K562 (cell line): ENCODE measurements at places on chromosomes 2 and 18. TPM values are rescaled to one million over a fixed set of nuclear protein-coding genes. Genes with fewer than 3 reads are reported as not detected.
A peak's percentile ranks its signal among the peaks of the same experiment; 100 is the strongest.

GRCh38 chr2:65366595-65367125, 65.7 kb downstream of the SPRED2 start:
- DNase-seq, result peak; percentile 61

- no peak for DNase-seq
Measured at GRCh38 chr2:232563580-232563979, 13.1 kb downstream of the EIF4E2 start.

ASIC4 gene
- 13.5 and 14.7 TPM in 2 replicates for total RNA-seq

UGT1A10 gene
- not detected in 2 replicates for total RNA-seq
